ENCODE measurements at places on chromosomes 6 and 20. TPM values are rescaled to one million over a fixed set of nuclear protein-coding genes. Genes with fewer than 3 reads are reported as not detected.

HMGA1 gene
- total RNA-seq = 127 TPM

OOEP gene
- not detected for total RNA-seq

IRAK1BP1 gene
- total RNA-seq = 3.4 TPM

HEY2 gene
- 0.76 TPM for total RNA-seq

CCN2 gene
- total RNA-seq = 73.1 TPM

COL9A3 gene
- total RNA-seq = 11.3 TPM

TTLL9 gene
- total RNA-seq = 0.49 TPM

FAXC gene
- total RNA-seq = 5.6 TPM

DNA sequence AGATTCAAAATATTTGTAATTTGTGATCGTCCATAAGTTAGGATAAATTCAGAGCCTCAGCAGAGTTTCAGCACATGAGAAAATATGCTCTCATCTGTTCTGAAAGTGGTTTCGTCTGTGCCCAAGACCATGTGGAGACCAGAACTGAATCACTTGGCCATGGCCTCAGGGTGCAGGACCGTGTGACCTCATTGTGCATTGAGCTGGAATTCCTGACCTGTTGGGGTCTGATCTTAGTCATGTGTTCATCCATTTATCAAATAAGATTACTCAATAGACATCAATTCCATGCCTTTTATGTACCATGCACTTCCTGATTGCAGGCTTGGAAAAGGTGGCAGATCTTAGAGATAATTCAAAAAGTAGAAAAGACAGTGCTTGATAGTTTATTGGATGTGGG lies 680.5 kb downstream of the QKI start:
- no peaks in the 10 kb centered on the region for H3K36me3 ChIP-seq
- no peak overlapping the region for H3K27ac ChIP-seq
- peaks cover 12% of the 10 kb centered on the region for H3K4me1 ChIP-seq
- no peak for DNase-seq
- H3K4me3 ChIP-seq = no peak overlapping the region

DNA sequence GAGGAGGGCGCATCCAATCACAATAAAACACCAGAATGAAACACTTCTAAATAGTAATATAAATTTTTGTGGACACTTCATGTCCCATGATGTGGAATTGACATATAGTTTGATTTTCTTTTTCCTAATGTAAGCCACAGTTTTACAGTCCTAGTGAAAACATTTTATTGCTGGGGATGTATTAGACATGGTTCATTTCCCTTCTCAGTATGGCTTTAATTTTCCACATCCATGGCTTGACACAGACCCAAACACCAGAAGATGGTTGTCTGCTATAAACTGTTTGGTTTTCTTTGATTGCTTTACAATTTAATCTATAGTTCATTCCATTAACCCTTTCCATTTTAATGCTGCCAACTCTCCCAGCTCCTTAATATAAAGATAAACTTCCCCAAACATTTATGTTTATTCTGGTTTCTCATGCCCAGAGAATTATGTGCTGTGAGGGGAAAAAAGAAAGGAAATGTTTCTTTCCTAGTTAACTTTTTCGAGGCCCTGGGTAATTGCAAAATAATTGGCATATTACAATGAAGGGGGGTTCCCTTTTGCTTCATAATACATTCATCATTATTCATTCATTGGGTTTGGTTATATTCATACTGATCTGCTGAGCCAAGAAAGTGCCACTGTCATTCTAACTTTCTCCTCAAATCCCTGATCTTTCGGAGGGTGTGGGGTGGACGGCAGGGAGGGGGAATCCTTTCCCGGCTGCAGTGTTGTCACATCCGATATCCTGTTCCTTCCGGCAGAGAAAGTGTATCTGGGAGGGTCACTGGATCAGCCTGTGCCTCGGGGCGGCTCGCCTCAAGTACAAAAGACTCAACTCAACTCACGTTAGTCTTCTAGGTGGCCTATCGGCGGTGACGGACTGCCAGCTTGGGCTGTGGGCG lies 127.6 kb upstream of the TFAP2D start:
- H3K4me3 ChIP-seq = no peak overlapping the region
- H3K36me3 ChIP-seq = no peaks in the 10 kb centered on the region
- H3K4me1 ChIP-seq = no peaks in the 10 kb centered on the region

DNA sequence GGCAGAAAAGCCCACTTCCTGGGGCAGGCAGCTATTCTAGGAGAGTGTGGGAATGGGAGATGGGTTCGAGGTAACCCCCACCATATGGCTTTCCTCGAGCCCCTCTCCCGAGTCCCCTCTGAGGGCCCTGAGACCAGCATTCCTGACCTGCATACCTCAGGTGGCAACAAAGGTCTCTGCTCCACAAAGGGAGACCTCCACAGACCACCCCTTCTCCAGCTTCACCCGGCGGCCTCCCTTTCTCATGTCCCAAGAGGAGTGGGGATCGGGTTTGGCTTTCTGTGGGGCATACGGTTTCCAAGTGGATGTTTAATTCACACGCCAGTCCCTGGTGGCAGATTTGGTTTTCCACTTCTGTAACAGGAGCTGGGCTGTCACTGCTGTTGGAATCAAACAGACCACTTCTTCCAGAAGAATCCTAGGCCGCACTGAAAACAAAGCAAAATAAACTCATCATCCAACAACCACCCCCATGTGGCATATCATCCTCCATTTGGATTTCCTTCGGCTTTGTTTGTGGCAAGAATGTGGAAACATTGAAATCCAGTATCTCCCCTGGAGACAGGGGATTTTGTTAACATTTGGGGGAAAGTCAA lies 83.2 kb downstream of the DLL1 start:
- no peaks in the 10 kb centered on the region for H3K4me1 ChIP-seq
- peak; percentile 67 for DNase-seq
- H3K27ac ChIP-seq = no peak overlapping the region

GRCh38 chr6:82467338-82467737 lies 103.7 kb downstream of the TPBG start:
- H3K4me3 ChIP-seq = no peak overlapping the region
- no peaks in the 10 kb centered on the region for H3K4me1 ChIP-seq
- H3K27me3 ChIP-seq = no peaks in the 10 kb centered on the region
- no peak overlapping the region for H3K27ac ChIP-seq
- H3K36me3 ChIP-seq = no peaks in the 10 kb centered on the region
- no peak for DNase-seq

GRCh38 chr6:117232196-117232595 lies 33.2 kb upstream of the VGLL2 start:
- H3K27me3 ChIP-seq = no peaks in the 10 kb centered on the region
- no peak overlapping the region for H3K27ac ChIP-seq
- no peaks in the 10 kb centered on the region for H3K4me1 ChIP-seq
- H3K36me3 ChIP-seq = no peaks in the 10 kb centered on the region

DNA sequence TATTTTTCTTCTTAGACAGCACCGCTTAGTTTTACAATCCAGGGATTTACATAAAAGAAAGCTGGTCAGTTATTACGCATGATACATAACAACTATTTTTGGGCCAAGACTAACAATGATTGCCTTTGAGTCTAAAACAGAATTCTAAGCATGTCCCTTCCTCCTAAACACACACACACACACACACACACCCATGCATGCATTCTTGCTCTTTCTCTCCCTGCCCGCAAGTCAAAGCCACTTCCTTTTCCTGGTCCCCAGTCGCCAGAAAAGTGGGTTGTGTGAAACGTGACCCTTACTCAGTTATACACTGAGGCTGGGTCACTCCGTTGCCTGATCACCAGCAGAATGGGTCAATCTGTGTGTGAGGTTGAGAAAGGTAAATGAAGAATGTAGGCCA lies 31.4 kb downstream of the FYN start:
- DNase-seq = no peak
- no peak overlapping the region for H3K4me3 ChIP-seq
- peaks cover 31% of the 10 kb centered on the region for H3K4me1 ChIP-seq
- no peak overlapping the region for H3K27ac ChIP-seq
- H3K36me3 ChIP-seq = no peaks in the 10 kb centered on the region

DNA sequence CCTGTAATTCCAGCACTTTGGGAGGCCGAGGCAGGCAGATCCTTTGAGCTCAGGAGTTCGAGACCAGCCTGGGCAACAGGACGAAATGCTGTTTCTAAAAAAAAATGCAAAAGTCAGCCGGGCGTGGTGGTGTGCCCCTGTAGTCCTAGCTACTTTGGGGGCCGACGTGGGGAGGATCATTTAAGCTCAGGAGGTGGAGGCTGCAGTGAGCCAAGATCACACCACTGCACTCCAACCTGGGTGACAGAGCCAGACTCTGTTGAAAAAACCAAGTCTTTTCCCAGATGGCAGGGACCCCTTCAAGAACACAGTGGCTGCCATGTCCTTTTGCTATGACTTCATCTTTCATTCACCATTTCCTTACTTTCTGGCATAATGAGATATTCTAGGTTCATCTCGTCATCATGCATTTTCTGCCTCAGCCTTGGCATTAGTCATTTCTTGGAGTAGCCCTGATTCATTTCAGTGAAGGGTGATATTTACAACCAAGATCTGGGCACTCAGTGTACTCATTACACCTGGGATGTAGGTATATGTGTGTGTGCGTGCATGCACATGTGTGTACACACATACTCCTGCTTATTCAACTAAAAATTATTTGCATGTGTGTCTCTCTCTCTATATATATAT lies 61.4 kb upstream of the TOX2 start:
- DNase-seq = no peak
- peaks cover 6% of the 10 kb centered on the region for H3K4me1 ChIP-seq
- no peaks in the 10 kb centered on the region for H3K36me3 ChIP-seq
- H3K4me3 ChIP-seq = no peak overlapping the region

- no peaks in the 10 kb centered on the region for H3K4me1 ChIP-seq
- no peak overlapping the region for H3K4me3 ChIP-seq
- no peak for DNase-seq
- no peaks in the 10 kb centered on the region for H3K27me3 ChIP-seq
These were observed 62.8 kb upstream of the KCNQ5 start for GRCh38 chr6:72559067-72559466.

DNA sequence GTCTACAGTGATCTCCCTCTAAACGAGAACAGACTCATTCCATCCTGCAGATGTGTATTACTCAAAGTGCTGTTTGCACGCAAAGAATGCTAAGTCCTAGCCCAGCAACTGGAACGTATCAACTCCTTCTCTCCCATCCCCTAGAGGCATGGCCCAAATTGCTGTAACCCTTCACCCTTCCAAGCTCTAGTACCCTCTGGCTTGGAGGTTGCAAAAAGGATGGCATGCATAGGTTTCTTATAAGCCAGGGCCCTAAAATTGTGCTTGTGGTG lies 71.5 kb upstream of the TGM3 start:
- H3K27me3 ChIP-seq = no peaks in the 10 kb centered on the region
- H3K36me3 ChIP-seq = no peaks in the 10 kb centered on the region
- H3K4me3 ChIP-seq = no peak overlapping the region
- no peak overlapping the region for H3K27ac ChIP-seq

DNA sequence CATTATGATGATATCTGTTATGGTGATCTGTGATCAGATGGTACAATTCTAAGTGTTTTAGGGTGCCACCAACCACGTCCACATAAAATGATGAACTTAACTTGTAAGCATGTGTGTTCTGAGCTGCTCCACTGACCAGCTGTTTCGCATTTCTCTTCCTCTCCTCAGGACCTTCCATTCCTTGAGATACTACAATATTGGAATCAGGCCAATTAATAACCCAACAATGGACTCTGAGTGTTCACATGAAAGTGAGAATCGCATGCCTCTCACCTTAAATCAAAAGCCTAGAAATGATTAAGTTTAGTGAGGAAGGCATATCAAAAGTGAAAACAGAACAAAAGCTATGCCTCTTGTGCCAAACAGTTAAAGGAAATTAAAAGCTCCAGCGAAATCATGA lies 114.6 kb downstream of the MAN1A1 start:
- no peak for DNase-seq
- H3K4me1 ChIP-seq = no peaks in the 10 kb centered on the region
- H3K4me3 ChIP-seq = no peak overlapping the region
- H3K27ac ChIP-seq = no peak overlapping the region
- H3K27me3 ChIP-seq = no peaks in the 10 kb centered on the region
- peaks cover 13% of the 10 kb centered on the region for H3K36me3 ChIP-seq

- H3K4me3 ChIP-seq = no peak overlapping the region
- peaks cover 25% of the 10 kb centered on the region for H3K4me1 ChIP-seq
- H3K27me3 ChIP-seq = no peaks in the 10 kb centered on the region
- DNase-seq = no peak
- peaks cover 31% of the 10 kb centered on the region for H3K36me3 ChIP-seq
These were observed 9.2 kb downstream of the TP53INP2 start for GRCh38 chr20:34713194-34713943.

GRCh38 chr6:4864519-4864918 lies 88.3 kb downstream of the CDYL start:
- H3K27ac ChIP-seq = no peak overlapping the region
- H3K4me1 ChIP-seq = no peaks in the 10 kb centered on the region
- no peaks in the 10 kb centered on the region for H3K36me3 ChIP-seq

- H3K36me3 ChIP-seq = no peaks in the 10 kb centered on the region
- DNase-seq = no peak
- no peak overlapping the region for H3K27ac ChIP-seq
- peaks cover 8% of the 10 kb centered on the region for H3K4me1 ChIP-seq
- peaks cover 31% of the 10 kb centered on the region for H3K27me3 ChIP-seq
These were observed 44.2 kb upstream of the MDGA1 start for GRCh38 chr6:37741757-37742400.

DNA sequence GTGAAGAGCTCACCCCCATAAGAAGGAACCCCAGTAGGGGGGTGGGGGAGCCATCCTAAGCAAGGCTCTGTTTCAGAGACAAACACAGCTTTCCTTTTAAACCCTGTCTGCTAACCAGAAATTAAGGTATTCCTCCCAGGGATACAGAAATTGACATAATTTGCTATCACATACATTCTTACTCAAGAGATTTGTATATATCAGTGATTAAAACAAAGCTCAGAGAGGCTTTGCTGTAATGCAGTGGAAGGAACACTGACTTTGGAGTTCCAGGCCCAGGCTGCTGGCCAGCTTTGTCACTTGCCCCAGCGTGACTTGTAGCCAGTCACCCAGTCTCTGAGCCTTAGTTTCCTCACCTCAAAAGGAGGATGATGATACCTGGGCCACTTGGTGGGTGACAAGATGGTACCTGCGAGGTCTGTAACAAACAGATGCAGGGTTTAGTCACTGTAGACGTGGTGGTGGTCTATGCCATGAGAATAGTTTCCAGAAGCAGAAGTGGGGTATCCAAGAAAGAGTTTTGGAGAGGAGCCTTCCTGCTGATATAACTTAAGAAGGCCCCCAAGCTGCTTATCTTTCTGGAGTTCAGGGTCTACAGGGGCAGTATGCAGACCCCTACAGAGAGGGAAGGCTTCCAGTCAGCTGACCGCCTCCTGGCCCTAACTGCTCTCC lies 3.2 kb upstream of the FOXF2 start:
- H3K27me3 ChIP-seq = peaks cover 100% of the 10 kb centered on the region
- no peak overlapping the region for H3K27ac ChIP-seq
- no peaks in the 10 kb centered on the region for H3K36me3 ChIP-seq
- H3K4me3 ChIP-seq = no peak overlapping the region
- peaks cover 57% of the 10 kb centered on the region for H3K4me1 ChIP-seq
- DNase-seq = no peak

Data from suprapubic skin (tissue), 4 donors.